ENCODE measurements at places on chromosomes 3 and 15. TPM values are rescaled to one million over a fixed set of nuclear protein-coding genes. Genes with fewer than 3 reads are reported as not detected.

GRCh38 chr3:6770397-6770690 is 90.6 kb upstream of the GRM7 start:
- H3K27ac ChIP-seq: no peak overlapping the region
- H3K27me3 ChIP-seq: no peaks in the 10 kb centered on the region
- no peak for DNase-seq
- no peaks in the 10 kb centered on the region for H3K36me3 ChIP-seq

DNA sequence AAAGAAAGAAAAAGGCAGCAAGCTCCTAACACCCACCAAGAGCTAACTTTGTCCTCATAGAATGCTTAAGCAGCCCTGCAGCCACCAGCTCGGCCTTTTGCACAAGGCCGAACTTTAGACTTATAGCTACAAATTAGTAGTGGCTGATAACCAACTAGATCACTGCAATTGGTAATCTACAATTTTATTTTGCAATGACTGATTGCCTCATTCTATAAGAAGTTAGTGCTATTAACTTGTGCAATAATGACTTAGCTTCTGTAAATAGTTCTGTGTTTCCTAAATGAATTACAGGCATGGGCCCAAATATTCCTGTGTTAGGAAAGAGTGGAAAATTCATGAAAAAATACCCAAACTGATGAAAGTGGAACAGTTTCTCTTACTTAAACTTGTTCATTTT is 284.8 kb upstream of the CFAP20DC start:
- H3K27me3 ChIP-seq: no peaks in the 10 kb centered on the region
- H3K36me3 ChIP-seq: no peaks in the 10 kb centered on the region

DNA sequence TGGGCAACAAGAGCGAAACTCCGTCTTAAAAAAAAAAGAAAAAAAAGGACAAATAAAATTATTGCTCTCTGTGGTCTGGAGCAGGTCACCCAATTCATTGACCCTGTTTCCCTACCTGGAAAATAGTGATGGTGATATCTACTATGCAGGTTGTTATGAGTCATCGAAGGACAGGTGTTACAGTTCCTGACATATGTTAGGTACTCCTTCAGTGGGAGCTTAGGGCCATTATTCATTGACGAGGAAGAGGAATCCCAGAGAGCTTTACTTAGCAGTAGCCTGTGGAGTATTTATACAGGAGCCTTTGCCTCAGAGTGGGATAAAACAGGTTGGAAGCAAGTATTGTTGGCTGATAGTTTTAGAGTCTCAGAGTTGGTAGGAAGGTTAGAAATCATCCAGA is 74.5 kb downstream of the SLC7A14 start:
- H3K36me3 ChIP-seq: no peaks in the 10 kb centered on the region
- H3K4me3 ChIP-seq: no peak overlapping the region
- peaks cover 9% of the 10 kb centered on the region for H3K27me3 ChIP-seq

DNA sequence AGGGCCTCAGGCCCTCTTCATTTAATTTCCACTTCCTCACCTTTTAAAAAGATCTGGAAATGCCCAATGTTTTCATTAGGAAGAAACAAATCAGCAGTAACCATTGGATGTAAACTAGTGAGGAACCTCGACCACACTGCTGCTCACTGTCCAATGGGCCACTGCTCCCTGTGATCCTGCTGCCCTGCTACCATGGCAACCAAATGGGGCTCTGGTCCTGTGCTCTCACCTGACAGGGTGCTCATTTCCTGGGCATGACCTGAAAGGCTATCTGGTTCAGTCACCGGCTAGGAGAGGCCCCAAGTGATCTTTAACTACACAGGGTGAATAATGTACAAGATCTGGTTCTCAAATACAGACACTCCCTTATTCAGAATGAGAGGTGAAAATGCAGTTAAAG is 54.6 kb downstream of the ARHGEF3 start:
- H3K36me3 ChIP-seq: peaks cover 64% of the 10 kb centered on the region
- H3K4me1 ChIP-seq: peaks cover 16% of the 10 kb centered on the region
- H3K27ac ChIP-seq: no peak overlapping the region
- H3K27me3 ChIP-seq: no peaks in the 10 kb centered on the region
- H3K4me3 ChIP-seq: no peak overlapping the region
- no peak for DNase-seq

GRCh38 chr15:75107516-75107907 is 84.1 kb downstream of the PPCDC start:
- DNase-seq: no peak
- no peaks in the 10 kb centered on the region for H3K36me3 ChIP-seq
- no peak overlapping the region for H3K4me3 ChIP-seq
- no peak overlapping the region for H3K27ac ChIP-seq
- peaks cover 23% of the 10 kb centered on the region for H3K4me1 ChIP-seq

DNA sequence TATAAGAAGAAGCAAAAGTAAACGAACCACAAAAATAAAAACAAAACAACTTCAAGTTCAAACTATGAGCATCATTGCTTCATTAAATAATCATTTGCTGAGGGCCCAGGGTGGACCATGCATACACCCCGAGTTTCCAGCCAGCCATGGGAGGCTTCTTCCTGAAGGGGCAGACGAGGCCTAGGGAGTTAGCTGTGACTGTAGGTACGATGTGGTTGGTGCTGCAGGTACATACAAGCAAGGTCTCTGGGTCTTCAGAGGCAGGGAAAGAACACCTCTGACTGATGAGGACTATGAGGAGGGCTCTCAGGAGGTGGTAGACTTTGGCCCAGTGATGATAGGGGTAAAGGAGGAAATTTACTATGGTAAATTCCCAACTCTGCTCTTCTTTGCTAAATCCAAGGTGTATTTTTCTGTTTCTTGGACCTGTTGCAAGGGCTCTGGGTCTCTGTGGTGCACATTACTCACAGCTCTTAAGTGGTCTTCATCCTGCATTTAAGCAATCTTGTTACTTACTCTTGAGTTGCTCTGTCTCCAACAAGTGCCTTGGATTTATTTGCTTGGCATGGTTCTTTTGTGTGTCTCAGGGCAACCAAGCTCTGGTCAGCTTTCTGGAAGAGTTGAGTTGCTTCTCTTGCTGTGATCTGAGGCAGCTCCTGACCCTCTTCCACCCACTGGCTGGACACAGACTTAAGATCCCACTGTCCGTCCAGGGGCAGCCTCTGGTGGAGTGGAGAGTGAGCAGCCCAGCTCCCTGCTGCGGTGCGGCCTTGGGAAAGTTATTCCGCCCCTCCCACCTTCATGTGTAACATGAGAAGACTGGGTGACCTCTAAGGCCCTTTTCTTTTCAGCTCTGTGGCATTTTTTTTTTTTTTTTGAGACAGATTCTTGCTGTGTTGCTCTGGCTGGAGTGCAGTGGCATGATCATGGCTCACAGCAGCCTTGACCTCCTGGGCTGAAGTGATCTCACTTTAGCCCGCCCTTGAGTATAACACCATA is 56.1 kb upstream of the KIF23 start:
- DNase-seq: no peak
- no peak overlapping the region for H3K27ac ChIP-seq
- H3K27me3 ChIP-seq: no peaks in the 10 kb centered on the region
- H3K36me3 ChIP-seq: no peaks in the 10 kb centered on the region
- H3K4me1 ChIP-seq: no peaks in the 10 kb centered on the region
- H3K4me3 ChIP-seq: no peak overlapping the region

- H3K4me1 ChIP-seq: no peaks in the 10 kb centered on the region
- H3K4me3 ChIP-seq: no peak overlapping the region
- H3K27me3 ChIP-seq: peaks cover 3% of the 10 kb centered on the region
- no peak overlapping the region for H3K27ac ChIP-seq
These were observed 53.3 kb upstream of the SLCO2A1 start for GRCh38 chr3:134083008-134083407.

DNA sequence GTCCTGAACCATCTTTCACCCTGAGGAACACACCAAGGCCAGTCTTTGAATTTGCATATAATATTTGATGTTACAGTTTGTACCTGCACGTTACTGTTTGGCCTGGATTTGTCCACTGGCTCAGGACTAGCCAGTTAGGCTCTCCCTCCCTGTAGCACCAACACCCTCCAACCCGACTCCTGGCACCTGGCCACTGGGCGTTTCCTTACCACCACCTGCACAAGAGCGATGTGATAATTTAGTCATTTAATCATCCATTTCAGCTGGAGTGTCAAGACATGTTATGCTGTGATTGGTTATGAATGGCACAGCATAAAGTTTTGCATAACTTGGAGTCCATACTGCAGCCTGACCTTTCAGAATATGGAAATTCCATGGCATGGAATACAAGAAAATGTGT is 242.4 kb downstream of the KCNMB2 start:
- no peaks in the 10 kb centered on the region for H3K27me3 ChIP-seq
- H3K27ac ChIP-seq: no peak overlapping the region
- no peaks in the 10 kb centered on the region for H3K4me1 ChIP-seq
- no peak overlapping the region for H3K4me3 ChIP-seq
- no peaks in the 10 kb centered on the region for H3K36me3 ChIP-seq

GRCh38 chr15:95770196-95770595 is 560.3 kb upstream of the NR2F2 start:
- no peak overlapping the region for H3K27ac ChIP-seq
- no peak overlapping the region for H3K4me3 ChIP-seq
- no peak for DNase-seq

DNA sequence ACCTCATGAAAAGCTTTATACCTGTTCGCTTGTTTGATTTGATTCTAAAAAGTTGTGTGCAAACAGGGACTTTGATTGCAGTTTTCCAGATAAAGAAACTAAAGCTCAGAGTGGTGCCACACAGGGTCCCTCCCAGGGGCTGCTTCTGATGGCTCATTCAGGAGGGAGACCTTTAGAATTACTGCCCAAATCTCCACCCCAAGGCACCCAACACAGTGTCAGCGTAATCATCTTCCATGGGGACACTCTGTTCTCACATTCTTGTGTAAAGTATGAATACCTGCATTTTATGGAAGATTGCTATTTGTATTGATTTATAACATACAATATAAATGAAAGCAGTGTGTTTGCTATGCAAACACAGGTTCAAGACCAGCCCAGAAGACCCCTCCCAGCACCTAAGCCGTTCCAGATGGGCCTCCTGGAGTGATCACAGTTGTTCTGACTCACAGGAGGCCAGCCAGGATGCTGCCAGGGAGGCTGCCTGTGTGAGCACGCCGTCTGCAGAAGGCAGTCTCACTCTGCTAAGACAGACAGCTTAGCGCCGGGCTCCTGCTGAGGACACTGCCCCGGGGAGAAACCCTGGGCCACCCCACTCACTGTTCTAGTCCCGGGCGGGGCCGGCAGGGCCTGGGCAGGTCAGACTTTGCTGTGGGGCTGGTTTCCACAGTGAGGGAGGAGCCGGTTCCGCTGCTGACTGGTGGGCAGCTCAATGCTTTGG is 185.6 kb downstream of the FAM43A start:
- H3K4me1 ChIP-seq: no peaks in the 10 kb centered on the region
- no peaks in the 10 kb centered on the region for H3K36me3 ChIP-seq
- no peak overlapping the region for H3K4me3 ChIP-seq
- H3K27me3 ChIP-seq: peaks cover 17% of the 10 kb centered on the region
- DNase-seq: no peak

DNA sequence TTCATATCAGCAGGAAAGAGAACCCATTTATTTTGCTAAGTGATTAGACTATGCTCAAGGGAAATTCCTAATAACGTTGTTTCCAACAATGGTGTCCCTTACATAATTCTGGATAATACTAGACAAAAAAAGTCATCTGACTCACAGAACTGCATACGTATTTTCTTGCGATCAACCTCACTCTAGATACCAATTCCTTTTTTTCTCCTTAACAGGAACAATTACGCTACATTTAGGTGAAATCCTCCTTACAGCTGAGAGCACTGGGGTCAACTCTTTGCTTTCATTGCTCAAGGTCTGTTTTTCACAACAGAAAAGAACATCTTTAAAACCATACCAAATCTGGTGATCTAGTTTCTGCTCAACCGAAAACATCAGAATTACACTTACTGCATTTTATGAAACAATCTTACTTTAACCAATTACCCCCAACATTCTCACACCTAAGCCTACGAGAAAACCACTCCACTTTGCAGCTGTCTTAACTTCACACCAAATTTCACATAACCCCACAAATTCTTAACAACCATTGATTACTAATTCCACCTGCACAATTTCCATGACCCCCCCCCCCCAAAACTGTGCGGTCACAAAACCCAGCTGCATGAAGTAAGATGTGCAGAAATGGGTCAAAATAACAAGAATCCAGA is 61.2 kb upstream of the ICE2 start:
- H3K36me3 ChIP-seq: peaks cover 6% of the 10 kb centered on the region
- DNase-seq: no peak
- H3K4me3 ChIP-seq: peak overlapping the region; percentile 28
- H3K4me1 ChIP-seq: peaks cover 89% of the 10 kb centered on the region
- H3K27me3 ChIP-seq: no peaks in the 10 kb centered on the region
- peak overlapping the region; percentile 83 for H3K27ac ChIP-seq

- peaks cover 17% of the 10 kb centered on the region for H3K4me1 ChIP-seq
- peaks cover 11% of the 10 kb centered on the region for H3K36me3 ChIP-seq
- peak overlapping the region; percentile 77 for H3K4me3 ChIP-seq
- H3K27ac ChIP-seq: peak overlapping the region; percentile 82
- H3K27me3 ChIP-seq: no peaks in the 10 kb centered on the region
These were observed 12.9 kb downstream of the VPS18 start for GRCh38 chr15:40906991-40907802.

DNA sequence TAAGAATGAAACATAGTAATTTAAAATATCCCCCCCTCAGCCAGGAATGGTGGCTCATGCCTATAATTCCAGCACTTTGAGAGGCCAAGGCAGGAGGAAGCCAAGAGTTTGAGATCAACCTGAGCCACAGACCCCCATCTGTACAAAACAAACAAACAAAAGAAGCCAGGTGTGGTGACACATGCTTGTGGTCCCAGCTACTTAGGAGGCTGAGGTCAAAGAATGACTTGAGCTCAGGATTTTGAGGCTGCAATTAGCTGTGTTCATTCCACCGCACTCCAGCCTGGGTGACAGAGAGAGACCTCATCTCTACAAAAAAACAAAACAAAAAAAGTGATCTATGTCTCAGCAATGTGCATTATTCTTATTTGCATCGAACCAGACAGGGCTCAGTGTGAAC is 800.8 kb downstream of the MCTP2 start:
- no peaks in the 10 kb centered on the region for H3K36me3 ChIP-seq
- no peak overlapping the region for H3K27ac ChIP-seq
- no peaks in the 10 kb centered on the region for H3K27me3 ChIP-seq
- DNase-seq: no peak
- H3K4me3 ChIP-seq: no peak overlapping the region
- no peaks in the 10 kb centered on the region for H3K4me1 ChIP-seq

DNA sequence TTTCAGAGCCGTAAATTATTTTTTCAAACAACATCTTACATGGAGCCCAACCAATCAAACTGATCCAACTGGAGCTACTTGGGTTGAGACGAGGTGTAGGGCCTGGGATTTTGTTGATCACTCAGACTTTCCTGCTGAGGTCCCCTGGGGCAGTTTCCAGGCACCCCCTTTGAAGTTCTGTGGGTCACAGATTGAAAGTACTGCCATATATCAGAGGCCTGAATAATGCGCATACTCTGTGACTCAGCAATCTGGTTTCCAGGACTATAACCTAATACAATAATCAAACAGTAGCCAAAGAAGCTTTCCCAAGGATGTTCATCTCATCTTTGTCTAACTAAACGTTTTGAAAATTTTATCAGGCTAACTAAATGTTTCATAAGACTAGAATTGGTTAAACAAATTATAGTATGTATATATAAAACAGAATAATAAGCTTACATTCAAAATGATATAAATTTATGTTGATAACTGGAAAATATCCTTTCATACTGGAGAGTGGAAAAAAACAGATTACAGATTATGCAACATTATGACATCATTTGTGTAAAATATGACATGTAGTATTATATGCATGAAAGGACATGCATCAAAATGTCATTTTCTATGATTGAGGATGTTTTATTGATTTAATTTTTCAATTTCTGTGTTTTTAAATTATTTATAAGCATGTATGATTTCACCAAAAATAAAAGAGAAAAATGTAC is 617.1 kb downstream of the NTRK3 start:
- no peak overlapping the region for H3K4me3 ChIP-seq
- H3K4me1 ChIP-seq: peaks cover 30% of the 10 kb centered on the region
- no peaks in the 10 kb centered on the region for H3K27me3 ChIP-seq
- no peaks in the 10 kb centered on the region for H3K36me3 ChIP-seq

Gene RBP2
- total RNA-seq: not detected

Gene CCR8
- 0.51 TPM for total RNA-seq

Measured in activated CD4-positive, alpha-beta memory T cell treated with anti-CD3 and anti-CD28 coated beads for 36 hours (primary cell).